ENCODE measurements at places on chromosomes 3 and 15.

- no peak for DNase-seq
Observed at GRCh38 chr15:92399271-92399950, 5.7 kb downstream of the ST8SIA2 start.

DNA sequence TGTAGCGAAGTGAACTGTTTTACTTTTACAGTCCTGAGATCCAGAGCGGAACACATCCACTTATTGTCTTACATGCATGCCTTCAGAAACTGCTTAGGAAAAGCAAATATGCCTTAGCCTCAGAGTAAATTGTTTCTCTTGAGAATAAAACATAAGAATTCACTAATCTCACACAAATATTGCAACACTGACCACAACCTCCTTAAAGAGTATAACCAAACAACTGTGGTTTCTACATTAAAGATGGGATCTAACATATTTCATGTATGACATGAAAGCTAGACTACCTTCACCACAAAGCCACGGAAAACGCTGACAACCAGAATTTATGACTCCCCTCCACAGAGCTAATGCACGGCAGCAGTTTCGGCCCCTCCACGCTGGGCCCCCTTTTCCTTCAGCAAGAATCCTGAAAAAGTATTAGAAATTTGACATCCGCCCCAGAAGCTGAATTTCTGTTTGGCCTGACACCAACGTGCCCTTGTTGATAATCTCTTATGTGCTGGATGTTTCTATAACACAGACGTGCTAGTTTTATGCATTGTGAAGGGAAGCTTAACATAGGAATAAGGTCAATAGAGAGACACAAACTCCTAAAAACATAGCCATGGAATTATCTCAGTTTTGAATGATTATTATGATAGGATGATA, 84.6 kb downstream of the GREM1 start:
- DNase-seq: no peak

DNA sequence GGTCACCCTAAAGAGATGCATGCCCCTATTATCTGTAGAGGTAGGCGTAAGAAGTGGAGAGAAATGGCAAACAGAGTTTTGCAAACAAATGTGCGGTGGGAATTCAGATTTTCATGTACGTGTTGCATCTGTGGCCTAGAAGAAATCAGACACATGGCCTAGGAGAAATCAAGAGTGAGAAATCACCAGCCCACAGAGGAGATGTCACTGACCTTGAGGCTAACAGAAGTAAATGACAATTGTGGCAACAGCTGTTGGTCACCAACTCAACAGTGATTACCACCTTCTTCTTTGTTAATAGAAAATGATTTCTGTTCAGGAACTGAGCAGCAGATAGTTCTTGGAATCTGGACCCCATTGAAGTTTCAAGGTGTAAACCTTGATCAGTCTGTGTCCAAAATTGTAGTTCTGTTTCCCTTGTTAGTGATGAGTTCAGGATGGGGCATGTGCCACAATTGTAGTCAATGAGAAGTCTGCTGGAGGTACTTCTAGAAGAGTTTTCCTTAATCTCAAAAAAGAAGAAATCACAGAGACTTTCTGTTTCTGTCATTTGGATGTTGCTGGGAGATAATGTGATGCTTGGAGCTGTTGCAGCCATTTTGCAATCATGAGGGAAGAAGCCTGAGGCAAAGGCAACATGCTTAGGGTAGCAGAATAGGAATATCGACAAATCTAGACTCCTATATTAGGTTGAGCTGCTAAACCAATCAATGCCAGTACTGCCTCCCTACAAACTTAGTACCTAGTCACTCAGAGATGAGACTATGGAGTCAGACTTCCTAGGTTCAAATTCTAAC, 34.3 kb upstream of the RFTN1 start:
- no peak for DNase-seq

DNA sequence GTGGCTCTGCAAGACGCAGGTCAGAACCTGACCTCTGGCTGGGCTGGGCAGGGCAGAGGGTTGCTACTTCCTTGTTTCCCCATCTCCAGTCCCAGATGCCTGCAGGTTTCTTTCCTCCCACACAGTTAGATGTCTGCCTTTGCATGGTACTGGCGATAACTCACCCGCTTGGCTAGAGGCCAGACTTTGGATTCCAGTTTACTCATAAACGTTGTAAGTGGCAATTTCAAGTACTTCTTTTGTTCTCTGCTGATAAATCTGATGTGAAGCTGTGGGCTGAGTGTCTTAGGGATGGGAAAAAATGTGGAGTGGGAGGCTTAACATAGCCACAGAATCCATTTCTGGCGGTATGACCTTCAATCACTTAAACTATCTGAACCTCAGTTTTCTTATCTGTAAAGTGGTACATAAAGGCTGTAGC, 194.2 kb downstream of the EBLN2 start:
- DNase-seq: no peak

GRCh38 chr3:31701286-31701685, 168.6 kb downstream of the STT3B start:
- DNase-seq: no peak

DNA sequence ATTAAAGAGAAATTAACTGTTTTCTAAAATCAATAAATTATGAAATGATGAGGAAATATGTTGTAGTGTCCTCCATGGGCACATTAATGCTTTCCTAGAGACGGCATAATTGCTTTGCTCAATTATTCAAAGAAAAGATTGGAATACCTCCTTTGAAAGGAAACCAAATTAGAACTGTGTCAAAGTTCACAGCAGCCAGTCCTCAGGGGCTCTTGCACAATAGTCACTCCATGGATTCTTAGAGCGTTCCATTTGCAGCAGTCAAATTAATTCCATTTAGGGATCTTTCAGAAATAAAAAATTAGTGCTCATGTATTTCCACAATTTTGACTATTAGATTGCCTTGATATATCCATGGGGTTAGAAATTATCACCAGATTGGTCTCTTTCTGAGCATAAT, 841.6 kb upstream of the DPPA4 start:
- no peak for DNase-seq

DNA sequence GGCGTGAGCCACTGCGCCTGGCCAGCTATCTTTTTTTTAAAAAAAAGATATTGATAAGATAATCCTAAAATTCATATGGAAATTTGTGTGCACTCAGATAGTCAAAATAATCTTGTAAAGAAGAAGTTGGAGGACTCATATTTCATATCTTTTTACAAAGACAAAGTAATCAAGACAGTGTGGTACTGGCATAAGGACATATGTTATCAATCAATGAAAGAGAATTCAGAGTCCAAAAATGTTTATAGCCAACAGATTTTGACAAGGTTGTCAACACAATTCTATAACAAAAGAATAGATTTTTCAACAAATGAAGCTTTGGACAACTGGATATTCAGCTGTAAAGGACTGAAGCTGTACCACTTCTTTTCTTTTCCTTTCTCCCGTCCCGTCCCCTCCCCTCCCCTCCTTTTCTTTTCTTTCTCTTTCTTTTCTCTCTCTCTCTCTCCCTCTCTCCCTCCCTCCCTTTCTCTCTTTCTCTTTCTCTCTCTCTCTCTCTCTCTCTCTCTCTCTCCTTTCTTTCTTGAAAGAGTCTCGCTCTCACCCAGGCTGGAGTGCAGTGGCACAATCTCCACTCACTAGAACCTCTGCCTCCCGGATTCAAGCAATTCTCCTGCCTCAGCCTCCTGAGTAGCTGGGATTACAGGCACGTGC, 126.8 kb downstream of the GSK3B start:
- DNase-seq: no peak

GRCh38 chr15:63763476-63764123, 70.1 kb downstream of the HERC1 start:
- DNase-seq: no peak

DNA sequence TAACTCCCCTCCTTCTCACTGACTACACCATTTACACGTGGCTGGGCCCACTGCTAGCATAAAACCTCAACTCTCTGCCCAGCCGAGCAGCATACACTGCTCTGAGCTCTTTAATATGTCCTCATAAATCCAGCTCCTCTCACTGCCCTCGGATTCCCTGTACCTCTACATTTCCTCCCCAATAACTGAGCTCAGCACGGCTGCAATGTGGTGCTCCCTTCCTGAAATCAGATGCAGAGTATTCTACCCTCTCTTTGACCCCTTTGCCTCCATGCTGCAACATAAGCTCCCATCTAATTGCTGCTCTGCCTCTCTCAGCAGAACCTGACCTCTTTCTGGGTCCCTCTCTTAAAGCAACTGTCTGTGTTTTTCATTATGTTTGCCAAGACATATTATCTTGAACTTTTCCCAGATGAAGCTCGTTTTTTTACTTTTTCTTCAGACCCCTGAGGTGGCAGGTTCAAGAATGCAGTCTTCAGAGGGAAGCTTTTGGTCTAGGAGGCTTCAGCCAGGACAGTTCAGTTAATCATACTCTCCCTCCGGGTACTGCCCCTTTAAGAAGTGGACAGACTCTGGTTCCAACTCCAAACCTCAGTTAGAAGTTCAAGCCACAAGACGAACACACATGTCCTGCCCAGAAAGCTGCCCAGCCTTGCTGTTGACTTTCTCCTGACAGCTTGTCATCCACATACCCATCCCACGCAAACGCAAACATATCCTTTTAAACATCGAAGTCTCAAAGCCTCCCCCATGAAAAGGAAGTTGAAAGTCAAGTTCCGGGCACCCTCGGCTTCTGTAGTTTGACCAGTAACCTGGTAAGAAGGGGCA, 81.1 kb upstream of the NEO1 start:
- DNase-seq: no peak

- no peak for DNase-seq
Observed at GRCh38 chr3:100096866-100097265, 17.4 kb downstream of the FILIP1L start.

DNA sequence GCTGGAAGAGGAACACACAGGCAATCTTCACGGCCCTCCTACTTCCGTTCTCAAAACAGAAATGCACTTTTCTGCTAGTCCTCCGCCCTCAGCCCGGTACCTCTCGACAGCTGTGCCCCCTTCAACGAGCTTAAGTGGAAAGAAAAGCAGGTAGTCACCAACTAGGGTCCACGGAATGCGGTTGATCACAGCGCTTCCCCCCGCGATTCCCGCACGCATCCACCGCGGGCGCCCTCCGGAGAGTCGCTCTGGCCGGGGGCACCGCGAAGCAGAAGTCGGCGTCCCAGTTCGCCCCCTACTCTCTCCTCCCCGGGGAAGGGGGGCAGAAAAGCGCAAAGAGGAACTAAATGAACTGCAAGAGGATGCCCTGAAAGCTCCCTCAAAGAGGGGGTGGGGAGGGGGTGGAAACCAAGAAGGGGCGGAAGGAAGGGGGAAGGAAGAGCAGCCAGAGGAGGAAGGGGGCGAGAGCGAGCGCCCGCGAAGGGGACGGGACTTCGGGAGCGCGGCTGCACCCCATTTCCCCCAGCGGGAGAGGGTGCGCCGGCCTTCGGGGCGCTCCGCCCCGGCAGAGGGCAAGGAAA, 738 bp downstream of the ACAP2 start:
- no peak for DNase-seq

DNA sequence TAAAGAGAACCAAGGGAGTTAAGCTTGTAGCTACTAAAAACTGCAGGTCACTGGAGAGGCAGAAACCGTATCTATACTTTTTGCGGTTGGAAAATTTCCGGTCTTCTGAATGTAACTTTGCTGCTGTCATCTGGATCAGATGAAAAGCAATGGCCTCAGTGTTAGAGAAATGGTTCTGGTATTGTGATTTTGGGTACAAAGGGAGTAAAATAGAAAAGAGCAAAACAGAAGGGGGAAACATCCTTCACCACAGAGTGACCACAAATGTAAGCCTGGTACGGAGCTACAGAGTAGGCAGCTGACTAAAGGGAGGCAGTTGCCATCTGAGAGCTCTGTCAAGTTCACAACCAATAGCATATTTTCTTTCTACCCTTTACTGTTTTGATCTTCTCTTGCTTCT, 5.6 kb downstream of the CD96 start:
- DNase-seq: no peak

GRCh38 chr3:174618368-174619080, 240.6 kb upstream of the NAALADL2 start:
- no peak for DNase-seq

DNA sequence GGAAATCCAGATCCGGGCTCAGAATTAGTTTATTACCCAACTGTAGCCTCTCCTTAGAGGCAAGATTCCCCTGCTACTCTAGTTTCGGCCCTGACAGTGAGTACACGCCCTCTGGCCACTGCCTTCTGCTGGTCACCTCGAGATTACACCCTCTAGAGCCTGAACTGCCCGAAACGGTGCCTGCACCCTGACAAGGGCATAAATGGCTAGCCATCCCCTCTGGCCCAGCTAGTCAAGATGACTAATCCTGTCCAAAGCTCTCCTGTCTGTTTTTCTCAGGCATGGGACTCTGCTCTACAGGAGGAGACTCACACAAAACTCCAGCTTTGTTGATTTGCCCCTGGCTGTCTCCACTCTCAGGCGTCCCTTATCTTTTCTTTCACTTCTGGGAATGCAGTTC, 150.5 kb upstream of the UBE2E2 start:
- no peak for DNase-seq

- peak; percentile 71 for DNase-seq
Observed at GRCh38 chr15:84570164-84570735, 30.6 kb upstream of the ZSCAN2 start.

- DNase-seq: no peak
Observed at GRCh38 chr3:42827654-42828053, 18.4 kb downstream of the ACKR2 start.

- no peak for DNase-seq
Observed at GRCh38 chr15:28888900-28889299, 3.1 kb downstream of the APBA2 start.
